ENCODE measurements at places on chromosomes 1 and 21.

DNA sequence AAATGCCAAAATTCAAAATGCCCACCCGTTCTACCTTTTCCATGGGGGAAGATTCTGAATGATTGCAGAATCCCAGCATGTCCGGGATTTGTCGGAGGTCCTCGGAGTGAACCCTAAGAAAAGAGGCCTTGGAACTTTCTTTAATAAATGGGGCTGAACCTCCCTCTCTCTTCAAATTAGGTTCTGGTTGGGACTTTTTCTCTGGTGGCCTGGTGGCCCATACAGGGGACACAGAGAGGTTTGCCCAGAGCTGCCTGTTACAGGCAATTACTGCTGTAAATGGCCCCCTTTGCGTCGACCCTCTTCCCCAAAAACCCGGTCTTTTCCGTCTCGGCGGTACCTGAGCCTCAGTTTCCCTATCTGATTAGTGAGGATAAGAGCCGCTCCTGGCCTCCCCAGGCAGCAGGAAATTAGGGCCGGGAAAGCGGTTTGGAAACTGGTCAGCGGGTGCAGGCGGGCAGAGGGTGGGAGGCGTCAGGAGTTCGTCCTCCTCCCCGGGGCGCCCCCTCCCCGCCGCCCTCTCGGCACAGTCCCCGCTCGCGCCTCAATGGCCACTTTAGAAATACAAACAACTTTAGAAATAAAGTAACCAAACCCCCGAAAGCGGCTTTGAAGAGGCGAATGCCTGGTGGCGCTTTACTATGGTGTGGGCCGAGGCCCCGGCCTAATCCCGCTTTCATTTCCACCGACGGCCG is 15.6 kb downstream of the PAX7 start:
- no peak for DNase-seq

DNA sequence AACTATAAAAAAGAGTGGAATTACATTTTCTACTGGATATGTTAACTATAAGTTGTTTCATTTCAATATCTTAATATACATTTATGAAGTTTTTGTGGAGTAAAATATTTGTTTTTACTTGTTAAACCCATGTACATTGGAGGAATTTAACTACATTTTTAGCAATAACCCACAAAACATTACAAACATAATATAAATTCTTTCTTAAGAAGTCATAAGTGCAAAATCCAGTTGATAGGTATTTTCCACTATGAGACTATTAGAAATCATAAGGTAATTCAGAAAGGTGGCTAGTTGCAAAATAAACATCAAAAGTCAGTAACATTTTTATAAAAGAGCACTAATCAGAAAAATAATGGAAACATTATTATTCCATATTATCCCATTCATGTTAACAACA is 73.9 kb upstream of the RRP15 start:
- DNase-seq, result no peak

GRCh38 chr1:193387406-193387805 is 201.0 kb upstream of the B3GALT2 start:
- DNase-seq, result no peak

GRCh38 chr1:212743901-212744475 is 44.3 kb upstream of the BATF3 start:
- DNase-seq, result no peak

DNA sequence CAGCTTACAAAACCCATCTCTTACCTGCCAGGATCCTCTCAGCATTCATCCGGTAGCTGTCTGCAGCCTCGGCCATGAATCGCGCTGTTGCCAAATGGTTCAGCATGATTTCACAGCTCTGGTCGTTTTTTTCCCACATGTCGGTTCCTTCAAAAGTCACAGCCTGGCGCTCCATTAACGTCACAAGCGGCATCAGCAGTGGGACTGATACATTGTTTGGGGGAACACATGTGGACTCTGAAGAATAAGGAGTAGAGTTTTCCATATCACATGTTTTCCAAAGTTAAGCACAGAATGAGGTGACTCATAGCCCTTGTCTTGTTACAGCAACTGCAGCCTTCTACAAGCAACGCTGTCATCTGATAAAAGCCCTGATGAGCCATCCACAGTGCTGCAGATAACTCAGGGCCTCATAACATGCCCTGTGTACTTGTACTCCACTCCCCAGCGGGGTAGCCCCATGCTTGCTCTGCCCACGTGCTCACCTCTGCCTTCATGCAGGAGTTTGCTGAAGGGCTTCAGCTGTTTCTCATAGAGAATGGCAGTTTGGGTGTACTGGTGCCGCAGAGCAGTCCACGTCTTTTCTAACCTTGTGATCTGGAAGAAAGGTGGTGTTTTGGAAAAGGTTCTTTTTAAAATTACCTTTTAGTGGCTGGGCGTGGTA is 114.2 kb downstream of the BCAR3 start:
- DNase-seq, result no peak

DNA sequence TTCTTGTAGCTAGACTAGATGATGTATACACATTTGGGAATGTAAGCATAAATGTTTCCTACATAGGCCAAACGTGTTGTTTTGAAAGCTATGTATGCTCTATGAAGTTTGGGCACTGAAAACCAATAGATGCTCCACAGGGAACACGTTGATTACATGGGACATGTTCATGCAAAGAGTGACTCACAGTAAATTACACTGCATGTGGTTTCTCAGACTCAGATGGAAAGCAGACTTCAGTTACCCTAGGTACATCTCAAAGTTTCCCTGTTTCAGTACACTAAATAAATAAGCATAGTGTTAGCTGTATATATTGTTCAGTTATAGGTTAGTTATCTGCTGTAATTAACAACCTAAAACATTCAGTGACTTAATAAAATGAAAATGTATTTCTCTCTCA is 301.9 kb upstream of the RUNX1 start:
- DNase-seq, result no peak

GRCh38 chr1:214282630-214283242 is 1.8 kb downstream of the SMYD2 start:
- DNase-seq, result no peak

GRCh38 chr1:229190057-229190575 is 80.8 kb upstream of the RAB4A start:
- no peak for DNase-seq

GRCh38 chr1:91078859-91079258 is 57.0 kb upstream of the ZNF644 start:
- no peak for DNase-seq

DNA sequence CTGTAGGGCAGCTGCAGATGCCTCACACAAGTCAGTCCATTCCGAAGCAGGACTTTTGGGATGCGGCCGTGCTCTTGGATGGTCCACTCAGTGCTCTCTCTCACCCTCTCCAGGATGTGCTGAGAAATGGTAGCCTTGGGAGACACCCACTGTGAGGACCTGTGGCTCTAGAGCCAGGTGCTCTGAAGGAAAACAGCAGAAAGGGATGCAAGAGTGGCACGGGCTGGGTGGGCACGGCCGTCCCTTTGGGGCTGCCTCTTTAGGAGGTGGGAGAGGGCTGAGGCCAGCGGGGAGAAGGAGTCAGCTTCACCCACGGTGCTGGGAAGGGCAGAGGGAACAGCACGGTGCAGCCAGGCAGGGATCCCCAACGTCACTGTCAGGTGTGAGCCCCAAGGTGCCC is 106.1 kb downstream of the RIPK4 start:
- DNase-seq, result no peak

DNA sequence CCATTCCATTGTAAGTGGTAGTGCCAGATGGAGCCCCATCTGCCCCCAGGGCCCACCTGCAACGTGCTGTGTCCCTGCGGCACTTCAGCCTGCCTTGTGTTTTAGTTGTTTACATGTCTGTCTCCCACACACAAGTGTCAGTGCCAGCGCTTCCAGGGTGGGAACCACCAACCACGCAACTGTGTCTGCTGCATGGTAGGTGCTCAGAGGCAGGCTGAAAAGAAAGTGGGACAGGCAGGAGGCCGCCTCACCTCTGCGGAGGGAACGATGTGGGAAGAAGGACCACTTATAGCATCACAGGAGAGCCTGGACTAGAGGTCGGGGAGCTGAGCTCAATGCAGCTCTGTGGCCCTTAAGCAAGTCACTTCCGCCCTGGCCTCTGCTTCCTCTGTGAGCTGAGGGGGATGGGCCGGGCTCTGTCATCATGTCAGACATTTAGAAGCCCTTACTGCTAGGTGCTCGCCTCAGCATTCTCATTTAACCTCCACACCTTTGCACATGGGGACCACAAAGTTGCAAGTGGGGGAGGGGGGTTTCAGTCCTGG is 17.9 kb downstream of the SLC9A1 start:
- no peak for DNase-seq

- no peak for DNase-seq
These were observed 6.3 kb upstream of the GPR25 start for GRCh38 chr1:200866521-200866920.
